ENCODE measurements at places on chromosomes 7 and 10.
A peak's percentile ranks its signal among the peaks of the same experiment; 100 is the strongest.

DNA sequence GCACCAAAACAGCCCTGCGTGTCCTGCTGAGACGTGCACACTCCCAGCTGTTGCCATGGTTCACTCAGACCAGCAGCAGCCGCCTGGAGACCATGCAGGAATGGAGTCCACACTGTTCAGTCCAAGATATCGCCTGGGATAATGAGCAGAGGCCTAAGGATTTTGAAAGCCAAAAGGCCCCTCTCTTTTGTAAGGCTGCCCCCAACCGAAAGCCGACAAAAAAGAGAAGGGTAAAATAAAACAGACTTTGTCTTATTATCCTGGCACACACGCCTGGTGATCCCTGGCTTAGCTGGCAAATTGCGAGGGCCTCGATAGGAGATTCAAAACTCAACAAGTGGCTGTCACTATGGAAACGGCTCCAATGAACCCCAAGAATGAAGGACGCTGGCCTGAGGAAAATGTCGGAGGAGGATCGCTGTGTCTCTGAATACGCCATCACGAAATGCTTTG lies 263.6 kb downstream of the SKIDA1 start:
- DNase-seq, result no peak

DNA sequence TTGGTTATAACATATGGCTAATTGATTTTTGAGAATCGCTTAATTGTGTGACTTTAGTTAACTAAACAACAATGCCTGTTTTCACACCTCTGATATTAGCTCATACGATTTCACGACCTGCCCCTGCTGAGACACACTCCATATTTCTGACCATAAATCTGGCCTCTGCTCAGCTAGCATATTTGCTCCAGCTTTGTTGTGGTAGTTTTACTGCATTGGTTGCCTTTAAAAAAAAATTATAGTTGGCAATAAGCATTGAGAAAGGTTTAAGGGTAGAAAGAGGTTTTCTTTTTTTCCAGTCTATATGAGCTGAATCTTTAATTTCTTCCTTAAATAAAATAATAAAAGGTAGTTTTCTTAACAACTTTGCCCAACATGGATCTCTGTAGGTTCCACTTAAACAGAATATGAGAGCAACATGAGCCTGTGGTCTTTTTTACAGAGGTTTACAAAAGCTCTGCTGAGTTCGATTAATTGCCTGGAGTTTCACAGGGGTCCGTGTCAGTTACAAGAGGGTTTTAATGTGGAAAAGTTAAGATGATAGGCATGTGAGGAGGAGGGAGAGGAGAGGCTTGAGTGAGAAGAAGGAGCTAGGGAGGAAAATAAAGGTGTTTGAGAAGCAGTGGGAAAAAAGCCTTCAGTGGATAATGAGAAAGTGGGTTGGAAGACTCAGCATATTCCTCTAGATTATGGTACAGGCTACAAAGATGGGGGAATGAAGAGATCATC lies 318.2 kb downstream of the CXCL12 start:
- DNase-seq, result no peak

- peak; percentile 9 for DNase-seq
These were observed 120.3 kb upstream of the GLCCI1 start for GRCh38 chr7:7848246-7848645.

- DNase-seq, result no peak
These were observed 54.0 kb downstream of the CREB5 start for GRCh38 chr7:28466341-28466740.

- no peak for DNase-seq
These were observed 544.4 kb downstream of the SH2D4B start for GRCh38 chr10:81081887-81082620.

GRCh38 chr10:121152935-121153334 lies 301.8 kb downstream of the WDR11 start:
- no peak for DNase-seq

- no peak for DNase-seq
These were observed 95.0 kb upstream of the POM121L12 start for GRCh38 chr7:52940481-52940880.

- DNase-seq, result no peak
These were observed 13.1 kb downstream of the PHKG1 start for GRCh38 chr7:56079450-56080185.

DNA sequence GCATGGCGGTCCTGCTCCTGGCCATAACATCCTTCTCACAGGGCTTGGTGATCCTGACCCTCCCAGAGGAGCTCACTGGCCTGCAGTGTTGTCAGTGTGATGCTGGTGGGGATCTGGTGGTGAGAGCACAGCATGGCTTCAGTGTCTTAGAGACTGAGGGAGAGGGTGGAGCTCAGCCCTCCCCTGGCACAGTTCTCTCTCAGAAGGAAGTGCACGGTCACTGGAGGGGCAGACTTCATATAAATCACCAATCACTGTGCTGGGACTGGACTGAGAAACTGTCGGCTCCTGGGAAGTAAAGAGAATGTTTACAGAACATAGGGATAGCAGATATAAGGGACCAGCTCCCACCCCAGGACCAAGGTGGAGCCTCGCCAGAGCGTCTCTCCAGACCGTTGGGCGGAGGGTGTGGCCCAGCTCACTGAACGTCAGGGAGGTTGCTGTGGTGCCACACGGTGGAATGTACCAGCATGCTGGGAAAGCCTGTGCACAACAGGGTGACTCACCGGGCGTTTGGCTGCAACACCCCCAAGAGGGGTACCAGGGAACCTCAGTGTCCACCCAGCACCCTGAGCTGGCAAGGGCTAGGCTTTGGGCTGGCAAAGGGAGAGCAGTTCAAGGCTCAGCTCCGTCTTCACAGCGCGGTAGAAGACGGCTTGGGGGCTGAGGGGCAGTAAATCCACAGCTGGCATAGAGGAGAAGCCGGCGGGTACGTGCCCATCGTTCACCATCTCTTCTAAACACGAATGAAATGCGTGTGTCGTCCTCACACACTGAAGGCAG lies 8.8 kb upstream of the GET4 start:
- no peak for DNase-seq

- no peak for DNase-seq
These were observed 297.3 kb downstream of the EXOC4 start for GRCh38 chr7:133550145-133550544.

- no peak for DNase-seq
These were observed 70.9 kb downstream of the MYL10 start for GRCh38 chr7:101557978-101558741.

DNA sequence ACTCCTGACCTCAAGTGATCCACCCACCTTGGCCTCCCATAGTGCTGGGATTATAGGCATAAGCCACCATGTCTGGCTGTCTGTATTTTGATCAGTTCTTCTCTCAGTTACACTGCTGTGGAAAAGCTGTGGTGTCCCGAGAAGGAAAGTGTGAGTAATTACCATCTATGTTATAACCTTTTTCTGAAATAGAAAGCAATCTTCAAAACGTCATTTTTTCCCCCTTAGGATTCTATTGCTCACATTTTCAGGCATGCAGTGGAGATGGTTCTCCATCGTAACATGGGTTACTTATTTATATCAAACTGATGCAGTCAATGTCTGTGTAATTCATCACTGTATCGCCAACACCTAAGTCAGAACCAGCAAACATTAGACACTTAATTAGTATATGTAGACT lies 103.5 kb upstream of the FAM3C start:
- peak; percentile 64 for DNase-seq

- DNase-seq, result no peak
These were observed 55.0 kb upstream of the FAM171A1 start for GRCh38 chr10:15426115-15426514.

- DNase-seq, result no peak
These were observed 10.7 kb downstream of the PEX1 start for GRCh38 chr7:92517631-92518030.

GRCh38 chr10:116636976-116637375 lies 16.2 kb downstream of the PNLIPRP2 start:
- DNase-seq, result no peak

DNA sequence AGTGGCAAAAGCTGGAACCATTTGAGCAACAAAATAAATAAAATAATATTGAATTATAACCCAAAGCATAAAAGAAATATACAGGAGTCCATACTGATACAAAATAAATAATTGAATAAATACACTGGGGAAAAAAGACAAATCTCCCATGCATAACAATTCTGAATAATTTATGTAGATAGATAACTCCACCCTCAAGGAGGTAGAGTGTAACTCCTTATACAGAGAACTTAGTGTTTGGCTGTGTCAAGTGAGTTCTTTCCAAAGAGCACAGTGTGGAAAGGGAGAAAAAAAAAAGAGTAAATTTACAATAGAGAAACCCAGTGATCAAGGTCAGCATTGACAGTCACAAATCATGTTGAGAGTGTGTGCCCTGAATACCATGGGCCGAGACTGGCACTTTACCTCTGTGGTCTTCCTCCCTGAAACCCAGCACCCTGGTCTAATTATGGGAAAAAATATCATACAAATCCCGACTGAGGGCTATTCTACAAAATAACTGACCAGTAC lies 5.5 kb downstream of the PIK3AP1 start:
- DNase-seq, result no peak

GRCh38 chr10:5534880-5535856 lies 10.4 kb downstream of the CALML3 start:
- no peak for DNase-seq

DNA sequence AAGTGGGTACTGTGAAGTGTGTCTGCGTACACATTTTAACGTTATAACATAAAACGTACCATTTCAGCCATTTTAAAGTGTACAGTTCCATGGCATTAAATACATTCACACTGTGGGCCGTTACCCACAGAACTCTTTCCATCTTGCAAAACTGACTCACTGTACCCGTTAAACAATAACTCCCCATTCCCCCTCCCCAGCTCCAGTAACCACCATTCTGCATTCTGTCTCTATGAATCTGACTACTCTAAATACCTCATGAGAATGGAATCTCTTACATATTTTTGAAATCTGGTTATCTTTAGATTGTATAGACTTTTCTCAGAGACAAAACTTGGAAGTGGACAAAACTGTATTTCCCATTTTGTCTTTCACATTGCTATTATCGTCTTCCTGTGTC lies 9.3 kb downstream of the ARL3 start:
- DNase-seq, result no peak

DNA sequence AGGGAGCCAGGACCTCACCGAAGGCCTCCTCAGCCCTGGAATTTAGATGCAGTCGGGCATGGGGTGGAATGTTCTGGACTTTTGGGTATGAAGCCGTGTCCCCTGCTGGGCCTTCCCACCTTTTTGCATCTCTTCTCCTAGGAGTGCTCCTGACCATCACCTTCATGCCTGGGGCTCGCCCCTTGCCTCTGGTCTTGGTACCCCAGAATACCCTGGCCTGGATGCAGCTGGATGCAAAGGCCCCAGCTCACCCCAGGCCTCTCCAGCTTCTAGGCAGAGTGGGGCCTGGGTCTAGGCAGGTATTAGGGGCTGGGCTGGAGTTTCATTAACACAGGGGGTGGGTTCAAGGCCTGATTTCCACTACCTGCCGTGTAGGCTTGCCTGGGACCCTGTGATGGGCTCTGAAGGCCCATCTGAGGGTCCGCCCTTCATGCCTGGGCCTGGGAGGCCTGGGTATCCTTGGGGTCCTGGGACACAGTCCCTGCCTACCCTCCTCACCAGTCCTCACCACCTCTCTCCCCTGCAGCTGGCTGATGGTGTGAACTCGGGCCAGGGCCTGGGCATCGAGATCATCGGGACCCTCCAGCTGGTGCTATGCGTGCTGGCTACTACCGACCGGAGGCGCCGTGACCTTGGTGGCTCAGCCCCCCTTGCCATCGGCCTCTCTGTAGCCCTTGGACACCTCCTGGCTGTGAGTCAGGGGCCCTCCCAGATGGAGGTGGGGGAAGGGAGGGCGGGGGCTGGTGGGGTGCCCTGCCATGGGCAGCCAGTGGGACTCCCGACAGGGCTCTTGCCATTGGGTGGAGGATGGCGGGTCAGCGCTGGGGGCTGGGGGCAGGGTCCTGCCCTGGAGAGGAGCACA lies 10.1 kb downstream of the AQP1 start:
- no peak for DNase-seq

- no peak for DNase-seq
These were observed 181.8 kb upstream of the FERD3L start for GRCh38 chr7:19327018-19327417.

- DNase-seq, result no peak
These were observed 97.2 kb upstream of the SEMA3A start for GRCh38 chr7:84291756-84292155.

Measured in activated CD4-positive, alpha-beta T cell treated with anti-CD3 and anti-CD28 coated beads, Interleukin-2, Interleukin-6, amounts not matched to agents 100 ng/mL and 50 ng/mL, durations not matched to agents 16 hours and 8 hours (primary cell).